ENCODE measurements at places on chromosomes 11 and 22.

GRCh38 chr11:34206407-34207300 is 101.2 kb downstream of the NAT10 start:
- no peak for DNase-seq

- DNase-seq, result no peak
These were observed 4.2 kb upstream of the SERPINH1 start for GRCh38 chr11:75557666-75558494.

GRCh38 chr11:83663988-83664387 is 377.8 kb upstream of the CCDC90B start:
- no peak for DNase-seq

DNA sequence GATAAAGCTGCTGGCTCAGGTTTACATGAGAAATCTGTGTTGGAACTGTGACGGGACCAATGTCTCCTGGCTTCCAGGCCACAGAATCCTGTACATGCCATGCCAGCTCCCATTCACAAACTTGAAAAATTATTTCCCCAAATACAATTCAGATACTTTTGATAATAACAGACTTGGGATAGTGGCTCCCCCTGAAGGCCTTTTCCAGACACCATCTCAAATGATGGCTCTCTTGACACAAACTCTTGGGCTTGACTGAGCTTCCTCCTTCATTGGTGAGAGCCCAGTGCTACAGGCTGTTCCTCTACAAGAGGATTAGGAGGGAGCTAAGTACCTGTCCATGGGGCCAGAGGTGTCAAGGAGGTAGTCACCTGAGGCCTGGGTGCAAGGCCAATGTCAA is 104.7 kb upstream of the PAX6 start:
- no peak for DNase-seq

GRCh38 chr11:133021553-133021952 is 510.7 kb downstream of the OPCML start:
- DNase-seq, result no peak

DNA sequence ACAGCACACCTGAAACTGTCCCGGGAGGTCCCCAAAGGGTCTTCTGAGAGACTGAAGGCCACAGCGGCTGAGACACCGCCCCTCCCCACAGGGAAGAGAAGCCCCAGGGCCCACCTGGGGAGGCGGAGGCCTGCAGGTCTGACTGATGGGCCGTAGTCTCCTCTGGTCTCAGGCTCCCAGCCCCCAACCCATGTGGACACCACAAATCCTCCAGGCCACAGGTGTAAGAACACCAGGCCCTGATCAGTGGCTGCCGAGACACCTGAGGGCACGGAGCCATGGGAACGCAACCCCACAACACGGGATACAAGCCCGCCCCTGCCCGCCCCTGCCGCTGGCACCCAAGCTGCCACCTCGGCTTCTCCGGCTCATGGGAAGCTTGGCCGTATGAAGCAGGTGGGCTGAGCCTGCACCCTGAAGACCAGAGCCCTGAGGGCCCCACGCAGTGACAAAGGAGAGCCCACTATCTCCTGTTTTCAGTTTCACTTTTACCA is 46.3 kb downstream of the BRD1 start:
- DNase-seq, result no peak

GRCh38 chr11:82899186-82899820 is 927 bp downstream of the PRCP start:
- peak; percentile 14 for DNase-seq

- no peak for DNase-seq
These were observed 1524.3 kb downstream of the BRD1 start for GRCh38 chr22:48303369-48303725.

- no peak for DNase-seq
These were observed 113.4 kb upstream of the CRYBB3 start for GRCh38 chr22:25085930-25086901.

- DNase-seq, result peak; percentile 35
These were observed 519 bp downstream of the ARRB1 start for GRCh38 chr11:75350743-75351540.

GRCh38 chr11:57322256-57323166 is 2.2 kb downstream of the TNKS1BP1 start:
- DNase-seq, result no peak
